ENCODE measurements at places on chromosomes 3 and 15.

- DNase-seq: peak; percentile 31
Observed at GRCh38 chr3:129829640-129830039, 63.9 kb downstream of the TMCC1 start.

- no peak for DNase-seq
Observed at GRCh38 chr3:123096731-123097130, 29.9 kb downstream of the PDIA5 start.

- DNase-seq: no peak
Observed at GRCh38 chr3:24714436-24714835, 219.8 kb upstream of the THRB start.

- peak; percentile 71 for DNase-seq
Observed at GRCh38 chr3:46845397-46845859, 17.8 kb downstream of the MYL3 start.

DNA sequence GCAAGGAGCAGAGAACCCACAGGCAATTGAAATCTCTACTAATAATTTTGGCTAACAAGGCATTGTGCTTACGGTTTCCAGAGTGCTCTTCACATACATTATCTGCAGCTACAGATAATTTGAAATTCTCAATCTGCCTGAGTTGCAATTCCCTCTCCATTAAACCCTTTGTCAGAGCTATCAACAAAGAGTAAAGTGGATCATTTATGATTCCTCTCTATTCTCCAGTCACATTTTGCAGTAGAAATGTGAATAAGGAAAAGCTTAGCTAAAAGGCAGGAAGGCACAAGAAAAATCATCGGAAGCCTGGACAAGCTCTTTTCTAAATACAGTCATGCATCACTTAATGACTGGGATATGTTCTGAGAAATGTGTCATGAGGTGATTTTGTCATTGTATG is 49.6 kb downstream of the FAM98B start:
- DNase-seq: no peak

DNA sequence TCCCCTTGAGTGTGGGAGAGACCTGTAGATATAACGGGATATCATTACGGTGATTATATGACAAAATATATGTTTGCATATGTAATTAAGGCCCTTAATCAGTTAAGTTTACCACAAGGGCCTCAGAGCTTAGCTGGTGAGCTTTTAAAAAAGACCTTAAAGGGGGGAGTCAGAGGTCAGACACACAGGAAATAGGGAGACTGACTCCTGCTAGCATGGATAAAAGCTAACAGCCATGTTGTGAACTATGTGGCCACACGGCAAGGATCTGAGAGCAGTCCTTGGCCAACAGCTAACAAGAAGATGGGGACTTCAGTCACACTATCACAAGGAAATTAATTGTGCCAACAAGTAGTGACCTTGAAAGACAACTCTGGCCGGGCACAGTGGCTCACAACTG is 3.1 kb downstream of the STAG1 start:
- DNase-seq: no peak

- no peak for DNase-seq
Observed at GRCh38 chr15:63094495-63094931, 27.1 kb upstream of the LACTB start.

- DNase-seq: no peak
Observed at GRCh38 chr15:97030251-97030650, 699.8 kb downstream of the NR2F2 start.

DNA sequence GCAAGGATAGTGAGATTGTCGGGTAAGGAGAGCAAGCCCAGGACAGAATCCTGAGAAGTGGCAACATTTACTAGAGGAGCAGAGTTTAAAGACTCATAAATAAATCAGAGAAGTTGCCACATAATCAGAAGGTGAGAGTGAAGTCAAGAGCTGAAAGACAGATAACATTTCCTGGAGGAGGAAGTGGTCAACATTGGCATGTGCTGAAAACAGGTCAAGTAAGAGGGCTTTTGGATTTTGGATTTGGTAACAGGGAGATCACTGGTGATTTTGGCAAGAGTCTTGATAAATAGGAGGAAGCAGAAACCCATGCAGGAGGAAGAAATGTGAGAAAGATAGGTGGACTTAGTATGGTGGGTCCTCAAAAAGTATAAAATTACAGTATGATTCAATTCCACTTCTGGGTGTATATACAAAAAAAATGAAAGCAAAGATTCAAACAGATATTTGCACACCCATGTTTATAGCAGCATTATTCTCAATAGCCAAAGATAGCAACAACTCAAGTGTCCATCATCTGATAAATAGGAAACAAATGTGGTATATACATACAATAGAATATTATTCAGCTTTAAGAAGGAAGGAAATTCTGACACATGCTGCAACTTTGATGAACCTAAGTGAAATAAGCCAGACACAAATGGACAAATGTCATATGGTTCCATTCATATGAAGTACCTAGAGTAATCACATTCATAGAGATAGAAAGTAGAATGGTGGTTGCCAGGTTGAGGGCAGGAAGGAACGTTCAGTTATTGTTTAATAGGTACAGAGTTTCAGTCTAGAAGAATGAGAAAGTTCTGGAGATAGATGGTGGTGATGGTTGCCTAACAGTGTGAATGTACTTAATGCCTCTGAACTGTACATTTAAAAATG is 27.3 kb upstream of the MBNL1 start:
- DNase-seq: no peak

DNA sequence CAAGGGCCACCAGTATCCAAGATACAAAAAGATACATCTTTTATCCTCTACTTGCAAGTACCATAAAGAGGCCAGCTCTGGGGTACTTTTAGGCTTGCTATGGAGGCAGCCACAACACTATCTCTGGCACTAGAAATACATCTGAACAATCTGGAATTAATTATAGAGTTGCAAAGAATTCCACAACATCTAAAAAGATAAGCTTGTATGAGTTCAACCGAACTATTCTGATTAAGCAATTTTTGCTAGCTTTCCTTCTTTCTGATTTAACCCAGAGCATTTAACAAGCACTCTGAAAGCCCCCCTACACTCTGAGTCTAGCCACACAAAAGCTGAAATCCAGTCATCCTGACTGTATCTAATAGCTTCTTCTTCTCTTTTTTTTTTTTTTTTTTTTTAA is 95.4 kb downstream of the FRMD5 start:
- no peak for DNase-seq

DNA sequence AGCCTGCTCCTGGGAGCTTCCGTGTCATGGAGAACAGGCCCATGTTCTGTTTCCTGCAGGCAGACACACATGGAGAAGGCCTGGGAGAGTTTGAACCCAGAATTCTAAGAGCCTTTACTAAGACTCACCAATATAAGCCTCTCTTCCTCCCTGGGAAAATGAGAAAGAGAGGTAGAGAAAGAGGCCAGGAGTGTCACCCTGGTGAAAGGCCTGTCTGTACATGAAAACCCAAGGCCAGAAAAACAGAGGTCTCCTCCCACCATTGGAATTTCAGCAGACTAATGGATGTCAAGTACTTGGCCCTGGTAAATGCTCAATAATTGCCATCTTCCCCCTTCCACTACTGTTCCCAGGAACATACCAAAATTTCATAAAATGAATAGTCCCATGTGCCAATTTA is 117.6 kb downstream of the TOP2B start:
- no peak for DNase-seq

DNA sequence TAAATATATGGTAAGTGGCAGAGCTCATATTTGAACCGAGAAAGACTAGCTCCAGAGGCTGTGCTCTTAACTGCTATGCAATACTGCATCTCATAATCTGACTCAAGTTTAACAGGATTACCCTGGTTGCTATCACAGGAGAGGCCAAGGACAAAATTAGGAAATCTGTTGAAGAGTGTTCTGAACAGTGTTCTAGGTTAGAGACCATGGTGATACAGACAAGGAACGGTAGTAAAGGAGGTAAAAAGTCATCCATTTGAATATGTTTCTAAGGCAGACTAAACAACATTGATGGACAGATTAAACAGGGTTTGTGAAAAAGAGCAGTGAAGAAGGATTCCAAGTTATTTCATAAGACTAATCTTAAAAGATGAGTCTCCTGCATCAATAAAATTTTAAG is 22.1 kb downstream of the PLOD2 start:
- no peak for DNase-seq

DNA sequence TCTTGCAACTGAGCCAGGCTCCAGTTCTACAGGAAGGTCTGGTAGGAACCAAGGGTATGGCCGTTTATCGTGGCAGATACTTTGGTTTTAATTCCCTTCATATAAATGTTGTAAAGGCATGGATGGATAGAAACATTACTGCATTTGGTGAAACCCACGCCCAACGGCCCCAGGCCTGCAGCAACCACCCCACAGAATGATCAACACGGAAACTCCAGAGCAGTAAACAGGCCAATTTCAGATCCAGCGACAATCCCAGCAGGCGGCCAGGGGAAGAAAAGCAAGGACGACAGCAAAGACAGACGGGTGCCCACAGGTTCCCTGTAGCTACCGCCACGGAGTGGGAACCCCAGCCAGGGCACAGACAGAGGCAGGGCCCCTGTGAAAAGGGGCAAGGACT is 32.6 kb upstream of the PCSK6 start:
- DNase-seq: no peak

- no peak for DNase-seq
Observed at GRCh38 chr3:197122394-197122793, 92.8 kb upstream of the MELTF start.

GRCh38 chr15:92076541-92076940 is 223.0 kb downstream of the SLCO3A1 start:
- DNase-seq: no peak

DNA sequence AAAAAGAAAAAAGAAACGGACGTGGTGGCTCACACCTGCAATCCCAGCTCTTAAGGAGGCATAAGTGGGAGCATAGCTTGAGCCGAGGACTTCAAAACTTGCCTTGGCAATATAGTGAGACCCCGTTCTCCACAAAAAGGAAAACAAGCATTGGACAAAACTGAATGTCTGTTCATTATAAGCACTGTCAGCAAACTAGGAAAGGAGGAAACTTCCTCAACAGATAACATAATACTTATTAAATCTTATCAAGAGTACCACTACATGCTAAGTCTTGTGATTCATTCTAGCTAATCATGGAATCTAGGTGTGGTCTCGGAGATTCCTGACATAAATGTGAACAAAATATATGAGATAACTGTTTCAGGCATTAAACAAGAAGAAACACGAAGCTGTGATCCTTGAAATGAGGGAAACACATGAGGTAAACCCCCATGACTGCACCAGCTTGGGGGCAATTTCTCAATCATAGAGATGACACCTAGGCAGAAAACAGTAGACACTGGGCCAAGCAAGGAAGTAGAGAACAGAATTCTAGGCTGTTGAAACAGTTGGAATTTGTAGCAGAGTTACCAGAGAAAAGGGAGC is 33.3 kb downstream of the TRPM7 start:
- DNase-seq: no peak

GRCh38 chr3:126442094-126442855 is 33.4 kb downstream of the ZXDC start:
- DNase-seq: peak; percentile 10
